ELR (cell line): ENCODE measurements at places on chromosomes 7 and 10.

DNA sequence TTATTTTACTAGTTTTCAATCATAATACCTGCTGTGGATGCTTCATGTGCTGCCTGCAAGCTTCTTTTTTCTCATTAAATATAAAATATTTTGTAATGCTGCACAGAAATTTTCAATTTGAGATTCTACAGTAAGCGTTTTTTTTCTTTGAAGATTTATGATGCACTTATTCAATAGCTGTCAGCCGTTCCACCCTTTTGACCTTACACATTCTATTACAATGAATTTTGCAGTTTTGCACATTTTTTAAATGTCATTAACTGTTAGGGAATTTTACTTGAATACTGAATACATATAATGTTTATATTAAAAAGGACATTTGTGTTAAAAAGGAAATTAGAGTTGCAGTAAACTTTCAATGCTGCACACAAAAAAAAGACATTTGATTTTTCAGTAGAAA is 103.0 kb downstream of the PTEN start:
- DNase-seq, result peak; percentile 24

DNA sequence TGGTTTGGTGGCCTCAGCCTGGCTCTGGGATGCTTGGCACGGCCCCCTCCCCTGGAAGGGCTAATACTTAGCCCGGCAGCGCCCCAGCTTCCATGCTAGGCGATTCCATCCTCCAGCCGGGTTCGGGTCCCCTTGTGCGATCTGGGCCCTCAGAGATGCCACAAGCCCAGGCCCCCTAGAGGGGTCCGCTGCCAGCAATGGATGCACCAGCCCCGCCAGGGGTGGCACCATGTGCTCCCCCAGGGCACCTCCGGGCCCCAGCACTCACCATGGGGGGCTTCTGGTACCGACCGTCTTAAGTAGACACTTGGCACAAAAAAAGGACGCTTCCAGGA is 125.7 kb upstream of the KCTD7 start:
- no peak for DNase-seq

GRCh38 chr7:112782498-112782897 is 7.7 kb downstream of the TMEM168 start:
- DNase-seq, result no peak

- no peak for DNase-seq
Measured at GRCh38 chr7:142784716-142785115, 13.9 kb downstream of the PRSS2 start.

DNA sequence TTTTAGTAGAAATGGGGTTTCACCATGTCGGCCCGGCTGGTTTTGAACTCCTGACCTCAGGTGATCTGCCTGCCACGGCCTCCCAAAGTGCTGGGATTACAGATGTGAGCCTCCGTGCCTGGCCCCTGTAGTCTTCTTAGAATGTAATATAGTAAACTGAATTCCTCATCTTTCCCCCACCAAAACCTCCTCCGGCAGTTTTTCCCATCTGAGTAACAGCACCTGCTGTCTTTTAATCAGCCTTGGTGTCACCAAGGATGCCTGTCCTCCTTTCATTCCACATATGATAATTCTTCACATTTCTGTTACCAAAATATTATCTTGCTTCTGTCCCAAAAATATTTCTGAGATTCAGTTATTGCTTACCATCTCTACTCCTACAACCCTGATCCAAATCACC is 80.2 kb downstream of the ZEB1 start:
- no peak for DNase-seq

GRCh38 chr10:104267721-104268404 is 1.1 kb upstream of the GSTO2 start:
- no peak for DNase-seq

- DNase-seq, result peak; percentile 73
Measured at GRCh38 chr7:80412842-80413241, 99.0 kb downstream of the GNAT3 start.

DNA sequence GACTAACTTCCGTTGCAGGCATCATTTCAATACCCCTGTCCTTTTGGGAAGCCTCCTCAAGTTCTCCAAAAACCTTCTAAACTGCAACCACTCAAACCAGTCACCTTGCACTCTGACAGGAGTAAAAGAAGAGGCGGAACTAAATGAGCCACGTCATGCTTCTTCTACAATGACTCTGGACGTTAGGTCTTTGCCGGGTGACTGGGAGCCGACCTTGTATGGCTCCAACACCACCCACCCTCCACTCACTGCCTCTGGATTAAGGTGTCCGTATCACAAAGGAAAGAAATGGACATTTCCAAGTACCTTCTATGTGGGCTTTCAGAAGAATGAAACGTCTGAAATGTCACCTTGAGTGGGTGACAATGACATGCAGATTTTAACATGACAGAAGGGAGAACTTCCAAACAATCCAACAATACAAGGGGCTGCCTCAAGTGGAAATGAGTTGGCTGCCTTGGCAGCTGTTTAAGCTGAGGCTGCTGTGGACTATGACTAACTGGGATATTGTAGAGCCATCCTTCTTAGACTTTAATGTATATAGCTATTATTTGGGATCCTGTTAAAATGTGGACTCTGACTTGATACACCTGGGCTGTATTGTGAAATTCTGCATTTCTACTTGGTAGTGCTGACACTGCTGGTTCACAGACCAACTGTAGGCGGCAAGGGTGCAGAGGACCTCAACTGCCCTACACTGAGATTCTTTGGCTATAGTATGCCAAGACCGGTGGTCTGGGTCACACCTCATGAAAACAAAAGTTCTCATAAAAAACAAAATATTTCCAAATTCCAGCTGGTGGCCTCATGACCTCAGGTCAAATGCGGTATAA is 33.8 kb upstream of the PDLIM1 start:
- DNase-seq, result peak; percentile 19

GRCh38 chr10:122013311-122013780 is 24.4 kb downstream of the TACC2 start:
- DNase-seq, result no peak

DNA sequence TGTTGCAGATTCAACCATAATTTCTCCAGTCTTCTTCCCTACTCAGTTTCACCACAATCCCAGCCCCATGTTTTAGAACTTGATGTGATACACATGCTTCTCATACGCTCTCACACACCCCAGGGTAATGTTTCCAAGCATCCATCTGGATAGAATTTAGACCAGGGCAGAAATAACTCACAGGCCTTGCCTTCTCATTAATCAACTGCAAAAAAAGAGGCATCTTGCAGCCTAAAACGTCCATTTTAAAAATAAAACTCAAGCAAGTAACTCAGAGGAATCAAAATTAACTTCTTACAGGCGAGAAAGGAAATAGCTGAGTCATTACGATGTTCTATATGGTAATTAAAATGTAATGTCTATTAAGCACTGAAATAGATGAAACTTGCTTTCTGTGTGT is 127.2 kb upstream of the RSU1 start:
- DNase-seq, result peak; percentile 52

DNA sequence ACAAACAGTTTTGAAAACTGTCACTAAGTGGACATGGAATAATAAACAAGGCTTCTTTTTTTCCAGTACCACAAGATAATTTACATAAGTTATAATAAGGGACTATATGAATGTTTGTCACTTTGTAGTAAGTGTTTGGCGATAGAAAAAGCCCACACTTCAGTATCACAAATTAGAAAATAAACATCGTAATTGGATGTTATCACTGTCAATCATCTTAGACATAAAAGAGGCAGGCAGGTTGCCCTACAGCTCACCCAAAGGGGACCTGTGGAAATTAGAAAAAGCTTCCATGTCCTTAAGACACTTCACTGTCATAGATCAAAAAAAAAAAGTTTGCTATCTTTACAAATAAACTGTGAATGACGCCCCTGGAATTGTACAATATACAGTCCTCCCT is 3.6 kb upstream of the NOC3L start:
- DNase-seq, result no peak

GRCh38 chr10:47453141-47454007 is 30.5 kb downstream of the ANXA8 start:
- DNase-seq, result no peak

- DNase-seq, result no peak
Measured at GRCh38 chr7:25386311-25386744, 158.0 kb upstream of the NPVF start.

DNA sequence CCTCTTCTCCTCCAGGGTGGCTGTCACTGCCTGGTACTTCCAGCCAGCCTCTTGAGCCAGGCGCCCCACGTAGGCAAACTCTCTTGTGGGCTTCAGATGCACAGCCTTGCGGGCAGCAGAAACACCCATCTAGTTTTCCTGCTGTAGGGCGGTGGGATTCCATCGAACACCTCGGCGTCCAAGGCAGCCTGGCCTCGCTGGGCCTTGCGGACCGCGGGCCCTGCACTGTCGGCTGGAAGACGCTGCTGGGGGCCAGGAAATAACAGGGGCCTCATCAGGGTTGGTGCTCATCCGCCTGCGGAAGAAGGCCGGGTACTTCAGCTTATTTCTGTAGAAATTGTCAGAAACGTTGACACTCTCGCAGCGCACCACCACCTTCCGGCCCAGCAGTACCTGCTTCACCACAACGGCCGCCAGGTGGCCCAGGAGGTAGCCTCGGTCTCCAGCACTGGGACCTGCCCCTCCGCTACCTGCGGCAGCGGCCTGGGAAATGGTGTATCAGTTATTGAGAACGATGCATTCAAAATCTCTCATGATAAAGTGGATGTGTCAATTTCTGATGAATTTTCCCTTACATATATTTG is 61.1 kb downstream of the WDFY4 start:
- DNase-seq, result no peak

GRCh38 chr10:81876253-81877077 is 1.5 kb downstream of the NRG3 start:
- no peak for DNase-seq

DNA sequence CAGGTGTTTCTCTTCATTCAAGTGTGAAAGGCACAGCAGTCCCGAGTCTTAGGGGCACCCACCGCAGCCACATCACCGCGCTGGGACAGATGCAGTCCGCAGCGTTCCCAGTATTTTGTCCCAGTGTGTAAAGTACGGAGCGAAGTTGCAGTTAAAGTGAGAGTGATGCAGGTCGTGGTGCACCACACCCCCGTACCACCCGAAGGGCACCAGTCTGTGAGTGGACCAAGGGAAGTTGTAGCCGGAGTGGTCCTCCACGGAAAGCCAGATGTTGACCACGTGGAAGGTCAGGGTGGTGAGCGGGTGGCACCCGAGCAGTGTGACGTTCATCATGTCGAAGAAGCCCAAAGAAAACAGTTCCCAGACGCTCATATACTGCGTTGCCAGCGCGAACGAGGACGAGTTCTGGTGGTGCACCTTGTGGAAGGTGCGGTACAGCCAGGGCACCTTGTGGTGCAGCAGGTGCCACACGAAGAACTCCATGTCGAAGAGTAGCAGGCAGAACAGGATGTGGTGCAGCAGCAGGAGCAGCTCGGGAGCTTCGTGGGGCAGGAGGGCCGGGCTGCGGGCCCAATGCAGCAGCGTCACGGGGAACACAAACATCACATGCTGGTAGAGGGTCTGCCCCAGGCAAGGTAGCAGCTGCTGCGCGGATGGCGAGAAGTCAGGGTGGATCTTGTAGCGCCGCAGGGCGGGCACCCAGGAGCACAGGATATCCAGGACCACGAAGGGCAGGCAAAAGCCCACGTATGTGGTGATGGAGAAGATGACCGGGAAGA is 526 bp downstream of the CH25H start:
- DNase-seq, result peak; percentile 36

DNA sequence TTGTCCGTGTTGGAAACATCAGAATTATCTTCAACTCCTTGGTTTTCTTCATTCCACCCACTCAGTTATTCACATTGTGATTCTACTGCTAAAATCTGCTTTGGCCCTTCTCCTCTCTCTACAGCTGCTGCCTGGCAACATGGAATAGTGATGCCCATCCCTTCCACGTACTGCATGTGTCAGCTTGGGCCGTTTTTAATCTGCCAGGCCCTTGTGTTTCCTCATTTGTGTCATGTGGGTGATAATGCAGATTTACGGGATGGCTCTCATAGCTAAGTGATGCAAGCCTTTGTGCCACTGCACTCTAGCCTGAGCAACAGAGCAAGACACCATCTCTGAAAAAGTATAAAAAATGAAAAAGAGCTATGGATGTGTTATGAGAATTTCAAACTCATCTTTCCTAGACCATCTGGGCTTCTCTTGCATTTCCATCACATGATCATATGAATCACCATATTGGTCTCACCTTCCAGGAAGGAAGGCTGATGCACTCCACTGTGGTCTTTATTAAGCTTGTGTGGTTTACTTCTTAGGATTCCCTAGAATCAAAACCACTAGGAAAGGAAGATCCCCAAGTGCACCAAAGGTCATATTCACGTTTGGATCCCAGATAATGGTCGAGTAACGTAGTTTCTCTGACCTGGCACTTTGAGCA is 20.6 kb upstream of the CELF2 start:
- DNase-seq, result no peak

DNA sequence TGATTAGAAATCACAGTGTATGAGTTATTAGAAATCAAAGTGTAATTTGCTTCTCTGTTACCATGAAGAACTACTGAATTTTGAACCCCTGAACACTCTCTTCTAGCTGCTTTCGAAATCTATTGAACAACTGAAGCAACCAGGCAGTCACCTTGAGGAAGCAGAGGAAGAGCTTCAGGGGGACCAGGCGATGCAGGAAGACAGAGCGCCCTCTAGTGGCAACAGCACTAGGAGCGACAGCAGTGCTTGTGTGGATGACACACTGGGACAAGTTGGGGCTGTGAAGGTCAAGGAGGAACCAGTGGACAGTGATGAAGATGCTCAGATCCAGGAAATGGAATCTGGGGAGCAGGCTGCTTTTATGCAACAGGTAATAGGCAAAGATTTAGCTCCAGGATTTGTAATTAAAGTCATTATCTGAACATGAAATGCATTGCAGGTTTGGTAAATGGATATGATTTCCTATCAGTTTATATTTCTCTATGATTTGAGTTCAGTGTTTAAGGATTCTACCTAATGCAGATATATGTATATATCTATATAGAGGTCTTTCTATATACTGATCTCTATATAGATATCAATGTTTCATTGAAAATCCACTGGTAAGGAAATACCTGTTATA is 170.7 kb downstream of the HDAC9 start:
- peak; percentile 88 for DNase-seq

DNA sequence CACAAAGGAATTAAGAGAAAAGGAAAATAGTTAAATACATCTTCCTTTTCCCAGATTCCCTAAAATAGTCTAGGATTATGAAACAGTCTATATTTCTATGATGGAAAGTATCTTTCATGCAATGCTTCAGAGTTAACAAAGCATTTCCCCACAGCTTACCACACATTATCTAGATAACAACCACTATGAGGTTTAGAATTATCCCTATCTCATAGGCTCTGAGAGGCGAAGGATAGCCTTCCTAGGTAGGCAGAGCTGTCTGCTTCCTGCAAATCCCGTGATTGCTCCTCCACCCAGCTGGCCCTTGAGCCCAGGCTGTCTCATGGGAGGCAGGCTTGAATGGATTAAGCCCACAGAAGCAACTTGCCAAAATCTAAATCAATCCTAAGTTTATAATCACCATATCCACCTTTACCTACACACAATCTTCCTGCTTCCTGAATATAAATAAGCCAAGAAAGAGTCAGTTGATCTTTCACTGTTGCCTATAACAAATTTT is 321.4 kb upstream of the AOAH start:
- DNase-seq, result no peak

- no peak for DNase-seq
Measured at GRCh38 chr7:150723467-150723866, 7.1 kb downstream of the GIMAP1 start.

- no peak for DNase-seq
Measured at GRCh38 chr7:41777894-41778596, 75.2 kb upstream of the INHBA start.

GRCh38 chr7:16078076-16078952 is 343.0 kb downstream of the CRPPA start:
- DNase-seq, result peak; percentile 73
